ENCODE measurements at places on chromosomes 1 and 21.
A peak's percentile ranks its signal among the peaks of the same experiment; 100 is the strongest.

GRCh38 chr21:33403128-33403785, at the start of gene IFNGR2:
Gene IFNGR2 (plus strand): TSS chr21:33403413. CDS start chr21:33403544, 131 bp downstream.
- peak; percentile 9 for DNase-seq

- DNase-seq, result no peak
Measured at GRCh38 chr1:51019811-51020210, 49.8 kb downstream of the CDKN2C start.

DNA sequence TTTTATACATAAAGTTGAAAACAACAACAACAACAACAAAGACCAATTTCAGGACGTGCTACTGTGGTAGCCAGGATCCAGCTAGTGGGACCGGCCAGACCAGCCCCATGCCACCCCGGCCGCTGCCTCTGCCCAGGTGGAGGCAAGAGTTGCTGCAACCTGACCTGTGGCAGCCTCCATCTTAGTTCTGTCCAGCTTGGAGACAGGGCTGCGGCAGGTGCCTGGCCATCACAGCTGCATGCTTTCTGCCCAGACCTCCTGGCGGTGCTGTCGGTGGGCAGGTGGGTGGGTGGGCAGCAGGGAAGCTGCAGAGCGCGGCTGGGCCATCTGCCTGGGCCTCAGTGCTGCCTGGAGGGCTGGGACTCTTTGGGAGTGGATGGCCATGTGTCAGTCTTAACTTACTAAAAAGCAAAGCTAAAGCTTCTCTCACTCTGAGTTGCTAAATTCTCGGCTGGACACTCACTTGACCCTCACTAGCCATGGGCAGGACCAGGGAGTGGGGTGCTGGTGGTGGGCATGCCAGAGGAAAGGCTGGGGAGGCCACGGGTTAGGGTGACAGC, 38.6 kb downstream of the KIAA1614 start:
- DNase-seq, result no peak

- no peak for DNase-seq
Measured at GRCh38 chr21:31286621-31287020, 57.4 kb downstream of the TIAM1 start.

DNA sequence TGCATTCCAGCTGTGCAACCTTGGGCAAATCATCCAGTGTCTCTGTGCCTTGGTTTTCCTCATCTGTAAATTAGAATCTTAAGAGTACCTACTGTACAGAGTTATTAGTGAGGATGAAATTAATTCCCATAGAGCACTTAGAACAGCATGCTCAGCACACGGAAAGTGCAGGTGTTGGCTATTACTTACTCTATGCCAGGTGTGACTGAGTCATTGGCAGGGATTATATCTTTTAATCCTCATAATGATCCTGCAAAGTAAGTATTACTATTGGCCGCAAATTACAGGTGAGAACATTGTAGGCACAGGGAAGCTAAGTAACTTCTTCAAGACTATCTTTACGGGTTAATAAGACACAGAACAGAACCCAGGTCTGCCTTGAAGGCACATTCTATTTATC, 6.3 kb upstream of the UBE2U start:
- no peak for DNase-seq

- no peak for DNase-seq
Measured at GRCh38 chr1:231512147-231512698, 16.2 kb upstream of the TSNAX start.

GRCh38 chr1:155099331-155099730, 20.7 kb downstream of the EFNA3 start:
- no peak for DNase-seq

DNA sequence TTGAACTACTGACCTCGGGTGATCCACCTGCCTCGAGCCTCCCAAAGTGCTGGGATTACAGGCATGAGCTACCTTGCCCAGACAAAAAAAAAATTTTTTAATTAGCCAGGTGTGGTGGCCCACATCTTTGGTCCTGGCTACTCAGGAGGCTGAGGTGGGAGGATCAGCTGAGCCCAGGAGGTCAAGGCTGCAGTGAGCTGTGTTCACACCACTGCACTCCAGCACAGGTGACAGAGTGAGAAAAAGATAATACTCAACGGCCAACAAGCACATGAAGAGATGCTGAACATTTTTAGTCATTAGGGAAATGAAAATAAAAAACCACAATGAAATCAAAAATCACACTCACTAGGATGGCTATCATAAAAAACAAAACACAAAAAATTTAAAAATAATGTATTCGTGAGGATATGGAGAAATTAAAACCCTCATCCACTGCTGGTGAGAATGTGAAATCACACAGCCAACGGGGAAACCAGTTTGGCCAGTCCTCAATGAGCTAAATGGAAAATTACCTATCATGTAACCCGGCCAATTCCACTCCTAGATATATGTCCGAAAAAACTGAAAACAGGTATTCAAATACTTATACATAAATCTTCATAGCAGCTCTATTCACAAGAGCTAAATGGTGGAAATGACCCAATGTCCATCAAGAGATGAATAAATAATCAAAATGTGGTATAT, 41.2 kb downstream of the ENAH start:
- no peak for DNase-seq
